Sciatic nerve (tissue), 2 donors: ENCODE measurements at places on chromosomes 12 and 14.

DNA sequence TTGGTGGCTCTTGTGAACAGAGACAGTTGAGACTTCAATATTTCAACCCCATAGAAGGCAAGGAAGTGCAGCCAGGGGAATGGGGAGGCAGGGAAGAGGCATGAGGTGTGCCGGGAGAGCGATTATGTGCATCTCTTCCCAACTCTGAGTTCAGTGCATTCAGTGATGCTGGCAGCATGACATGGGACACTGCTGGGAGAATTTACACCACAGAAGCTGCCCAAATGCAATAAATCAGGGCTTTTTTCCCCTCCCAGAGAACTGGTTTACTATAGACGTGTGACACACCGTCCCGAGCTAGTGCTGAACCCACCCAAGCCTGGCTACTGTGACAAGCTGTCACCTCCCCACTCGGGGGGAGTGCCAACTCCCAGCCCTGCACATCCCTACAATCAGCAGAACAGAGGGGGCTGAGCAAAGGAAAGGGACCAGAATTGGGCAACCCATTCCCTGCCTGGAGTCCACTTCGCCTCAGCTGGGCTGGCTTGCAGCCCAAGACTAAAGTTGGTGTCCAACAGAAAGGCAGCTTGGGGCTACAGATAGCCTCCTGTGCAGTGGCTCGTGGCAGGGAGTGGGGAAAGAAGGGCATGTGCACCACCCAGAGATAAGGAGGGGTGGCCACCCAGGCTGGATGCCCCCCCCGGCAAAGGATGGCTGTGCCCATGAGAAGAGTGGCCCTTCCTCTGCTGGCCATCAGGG, 16.7 kb downstream of the AHSA1 start:
- DNase-seq = no peak

DNA sequence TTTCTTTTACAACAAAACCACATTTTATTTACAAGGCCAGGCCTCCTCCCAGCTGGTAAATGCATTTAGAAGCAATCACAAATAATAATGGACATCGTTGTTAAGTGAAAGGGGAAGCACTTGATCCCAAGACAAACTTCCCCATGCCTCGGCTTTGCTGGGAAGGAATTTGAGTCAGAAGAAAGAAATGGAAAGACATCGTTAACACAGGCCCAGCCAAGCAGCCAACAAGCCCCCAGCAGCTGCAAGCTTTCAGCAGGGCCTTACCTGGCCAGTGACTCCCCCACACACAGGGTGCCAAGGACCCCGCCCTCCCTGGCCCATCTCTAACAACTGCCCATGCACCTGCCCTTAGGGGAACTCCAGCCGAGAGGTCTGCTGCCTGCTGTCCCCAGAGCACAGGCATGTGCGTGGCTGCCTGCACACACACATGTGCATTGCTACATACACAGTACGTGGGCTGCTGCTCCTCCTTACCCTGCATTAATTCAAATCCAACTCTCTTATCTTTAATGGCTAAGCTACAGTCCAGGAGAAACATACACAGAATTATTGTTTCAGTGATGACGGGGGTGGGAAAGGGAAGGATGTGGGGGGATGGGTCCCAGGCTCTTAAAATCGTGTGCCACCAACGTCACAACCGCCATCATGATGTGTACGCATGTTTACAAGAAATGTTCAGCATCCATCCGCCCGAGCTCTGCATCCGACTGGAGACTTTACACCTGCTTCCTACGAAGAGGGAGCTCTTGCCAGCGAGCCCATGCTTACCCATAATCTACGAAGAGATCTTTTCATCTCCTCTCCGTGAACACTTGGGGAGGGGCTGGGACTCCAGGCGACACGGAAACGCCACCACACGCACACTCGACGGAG, 9.8 kb downstream of the BCL11B start:
- DNase-seq = no peak

DNA sequence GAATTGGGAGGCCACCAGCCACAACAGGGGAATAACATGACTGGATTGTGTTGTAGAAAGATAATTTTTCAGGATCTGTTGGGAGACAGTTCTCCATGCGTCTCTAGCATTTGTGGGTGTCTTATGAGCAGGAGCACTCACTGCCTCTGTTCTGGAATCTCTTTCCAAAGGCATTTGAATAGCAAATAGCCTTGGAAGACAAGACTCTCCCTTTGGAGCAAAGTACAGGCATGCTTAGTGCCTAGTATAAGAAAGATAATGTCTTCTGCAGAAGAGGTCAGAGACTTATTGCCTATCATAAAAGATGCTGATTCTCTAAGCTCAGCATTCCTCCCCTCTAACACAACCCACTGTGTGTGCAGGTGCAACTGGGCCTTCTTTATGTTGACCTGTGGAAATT, 58.3 kb downstream of the VCPKMT start:
- no peak for DNase-seq

- DNase-seq = no peak
Observed at GRCh38 chr12:95126736-95127135, 53.3 kb upstream of the NR2C1 start.

DNA sequence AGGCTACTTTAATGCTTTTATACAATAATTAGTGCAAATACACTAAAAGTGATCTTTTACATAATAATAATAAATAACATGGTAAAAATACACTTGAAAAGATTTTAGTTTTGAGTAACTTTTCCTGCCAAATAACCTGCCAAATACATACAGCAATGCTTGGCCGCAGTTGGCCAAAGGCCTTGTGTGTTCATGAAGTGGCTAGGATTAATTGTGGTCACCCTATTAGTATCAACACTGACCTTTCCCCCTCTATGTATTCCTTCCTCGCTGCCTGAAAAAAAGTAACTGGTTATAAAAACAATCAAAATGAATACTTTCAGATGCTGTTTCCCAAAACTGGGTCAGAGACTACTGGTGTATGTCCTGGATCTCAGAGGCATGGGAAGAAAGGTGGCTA, 34.3 kb downstream of the KICS2 start:
- no peak for DNase-seq

DNA sequence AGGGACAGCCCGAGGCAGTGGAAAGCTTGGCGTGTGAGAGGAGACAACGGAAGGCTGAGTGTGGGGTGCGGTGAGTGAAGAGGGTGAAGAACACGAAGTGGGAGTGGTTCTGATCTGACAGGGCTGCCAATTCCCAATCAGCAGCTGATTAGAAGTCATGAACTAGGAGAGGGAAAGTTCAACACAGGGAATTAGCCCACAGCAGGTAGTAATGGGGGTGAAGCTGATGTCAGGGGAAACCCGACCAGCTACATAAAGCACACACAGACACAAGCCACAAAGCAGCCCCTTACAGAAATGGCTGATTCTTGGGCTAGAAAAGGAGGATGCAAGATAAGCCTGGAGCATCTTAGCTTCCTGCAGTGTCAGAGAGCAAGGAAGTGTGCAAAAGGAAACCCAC, 47.5 kb upstream of the TCL1A start:
- no peak for DNase-seq

- DNase-seq = no peak
Observed at GRCh38 chr12:122665759-122666158, 37.4 kb downstream of the HCAR2 start.

GRCh38 chr14:35822501-35822900, 3.6 kb upstream of the BRMS1L start:
- no peak for DNase-seq

- no peak for DNase-seq
Observed at GRCh38 chr12:124765581-124766489, 97.8 kb downstream of the SCARB1 start.
